ENCODE measurements at places on chromosomes 3 and 15. TPM values are rescaled to one million over a fixed set of nuclear protein-coding genes. Genes with fewer than 3 reads are reported as not detected.

Gene RUBCN
- 30.2 TPM for total RNA-seq

Gene CPB1
- total RNA-seq: not detected

Gene GPR149
- not detected for total RNA-seq

GRCh38 chr3:5565026-5565425 lies 377.5 kb downstream of the EDEM1 start:
- no peak for DNase-seq

DNA sequence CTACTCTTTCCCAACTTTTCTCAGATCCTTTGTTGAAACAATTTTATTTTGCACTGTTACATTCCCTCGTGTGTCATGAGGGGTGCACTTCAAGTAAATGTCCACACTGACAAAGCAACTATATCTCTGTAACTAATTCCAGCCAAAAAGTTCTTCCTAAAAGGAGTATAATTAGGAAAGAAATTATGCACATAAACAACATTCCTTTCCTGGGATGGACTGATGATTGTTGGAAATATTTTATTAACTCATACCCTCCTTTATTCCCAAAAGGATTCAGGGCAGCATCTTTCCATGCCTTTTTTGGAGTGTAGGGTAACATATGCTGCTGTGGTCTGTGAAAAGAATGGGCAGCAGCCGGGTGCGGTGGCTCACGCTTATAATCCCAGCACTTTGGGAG lies 426.1 kb upstream of the THBS1 start:
- no peak for DNase-seq

All from neural crest cell (in vitro differentiated cells).